ENCODE measurements at places on chromosomes 2 and 18. TPM values are rescaled to one million over a fixed set of nuclear protein-coding genes. Genes with fewer than 3 reads are reported as not detected.

HS6ST1 gene
- total RNA-seq: 13.8 TPM

DNA sequence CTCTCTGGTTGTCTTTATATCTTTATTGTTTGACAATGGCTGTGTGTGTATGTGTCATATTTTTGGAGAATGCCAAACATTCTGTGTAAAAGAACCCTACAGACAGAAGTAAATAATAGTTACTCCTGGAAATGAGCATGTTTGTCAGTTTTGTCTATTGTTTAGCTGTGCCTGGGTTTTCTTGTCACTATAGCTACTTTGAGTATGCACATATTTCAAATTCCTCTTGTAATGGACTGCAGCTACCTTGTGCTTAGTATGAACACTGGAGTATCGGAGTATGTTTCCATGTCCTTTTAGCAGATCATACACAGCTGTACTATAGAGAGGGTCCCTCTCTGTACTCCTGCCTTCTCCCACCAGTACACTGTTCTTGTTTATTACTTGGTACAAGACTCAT is 58.0 kb upstream of the DOCK10 start:
- H3K4me3 ChIP-seq: no peak overlapping the region
- no peaks in the 10 kb centered on the region for H3K4me1 ChIP-seq
- no peak for DNase-seq
- H3K27ac ChIP-seq: no peak overlapping the region

DNA sequence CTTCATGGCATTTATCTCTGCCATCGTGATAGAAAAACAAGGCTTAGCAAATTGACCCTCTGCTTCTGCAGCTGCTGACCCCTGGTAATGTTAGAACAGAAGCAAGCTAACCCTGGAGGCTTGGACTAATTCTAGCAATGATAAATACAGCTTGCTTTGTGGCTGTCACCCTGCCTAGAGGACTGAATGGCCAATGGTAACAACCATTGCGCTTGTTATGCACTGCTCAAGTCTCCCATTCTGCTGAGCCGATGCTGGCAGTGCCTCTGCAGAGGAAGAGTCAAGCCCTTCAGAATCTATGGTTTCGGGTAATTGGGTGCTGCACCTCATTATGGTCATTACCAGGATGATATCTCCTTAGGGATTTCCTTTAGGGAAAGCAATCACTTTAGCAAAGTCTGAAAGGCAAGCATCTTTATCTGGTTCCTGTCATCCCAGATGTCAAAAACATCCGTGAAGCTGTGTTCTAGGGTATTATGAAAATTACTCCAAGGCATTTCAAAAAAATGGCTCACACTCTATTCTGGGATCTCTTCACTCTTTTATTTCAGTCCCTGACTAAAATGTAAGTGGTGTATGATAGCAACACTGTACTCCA is 186.8 kb upstream of the DLGAP1 start:
- no peaks in the 10 kb centered on the region for H3K36me3 ChIP-seq
- no peaks in the 10 kb centered on the region for H3K27me3 ChIP-seq
- no peak overlapping the region for H3K27ac ChIP-seq
- H3K4me3 ChIP-seq: no peak overlapping the region
- no peaks in the 10 kb centered on the region for H3K4me1 ChIP-seq

ALPI gene
- not detected for total RNA-seq

XIRP2 gene
- not detected for total RNA-seq

- no peak for DNase-seq
- H3K4me3 ChIP-seq: no peak overlapping the region
- no peak overlapping the region for H3K27ac ChIP-seq
- no peaks in the 10 kb centered on the region for H3K4me1 ChIP-seq
- H3K27me3 ChIP-seq: peaks cover 2% of the 10 kb centered on the region
- H3K36me3 ChIP-seq: no peaks in the 10 kb centered on the region
Observed at GRCh38 chr18:51946946-51947345, 393.1 kb upstream of the DCC start.

DNA sequence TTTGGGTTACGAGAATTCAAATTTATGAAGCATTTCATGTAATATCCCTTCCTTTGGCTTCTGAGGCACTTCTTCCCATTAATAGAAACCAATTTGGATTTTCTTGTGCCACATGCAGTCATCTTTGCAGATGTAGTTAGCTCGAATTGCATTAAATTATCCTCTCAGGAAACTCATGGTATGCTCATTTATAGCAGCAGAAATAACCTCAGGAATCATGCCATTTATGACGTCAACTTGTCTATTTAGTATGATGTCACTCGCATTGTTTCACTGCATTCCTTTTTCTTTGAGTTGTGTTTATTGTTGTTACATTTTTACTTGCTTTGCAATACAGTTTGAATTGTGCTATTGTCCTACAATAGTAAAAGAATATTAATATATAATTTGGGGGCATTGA is 163.8 kb downstream of the RBM43 start:
- no peaks in the 10 kb centered on the region for H3K36me3 ChIP-seq
- no peak overlapping the region for H3K27ac ChIP-seq
- H3K27me3 ChIP-seq: no peaks in the 10 kb centered on the region

C2orf78 gene
- total RNA-seq: not detected
